ENCODE measurements at places on chromosomes 11 and 22.

DNA sequence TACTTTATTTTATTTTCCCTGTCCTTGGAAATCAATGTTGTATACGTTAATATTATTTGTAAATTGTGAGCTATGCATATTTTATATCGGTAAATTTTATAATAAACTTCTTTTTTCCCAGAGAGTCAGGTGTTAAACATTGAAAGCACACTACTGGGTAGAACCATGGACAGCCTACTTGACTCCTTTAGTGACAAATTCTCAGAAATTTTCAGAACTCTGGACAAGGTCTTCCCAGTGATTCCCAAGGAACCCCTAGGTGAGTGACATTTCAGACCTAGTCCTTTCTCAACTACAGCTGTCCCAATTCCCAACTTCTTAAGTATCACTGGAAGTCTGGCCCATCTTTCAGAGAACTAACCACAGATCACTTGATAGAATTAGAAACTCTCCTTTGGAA lies 107.2 kb downstream of the RCN1 start:
- DNase-seq = no peak

DNA sequence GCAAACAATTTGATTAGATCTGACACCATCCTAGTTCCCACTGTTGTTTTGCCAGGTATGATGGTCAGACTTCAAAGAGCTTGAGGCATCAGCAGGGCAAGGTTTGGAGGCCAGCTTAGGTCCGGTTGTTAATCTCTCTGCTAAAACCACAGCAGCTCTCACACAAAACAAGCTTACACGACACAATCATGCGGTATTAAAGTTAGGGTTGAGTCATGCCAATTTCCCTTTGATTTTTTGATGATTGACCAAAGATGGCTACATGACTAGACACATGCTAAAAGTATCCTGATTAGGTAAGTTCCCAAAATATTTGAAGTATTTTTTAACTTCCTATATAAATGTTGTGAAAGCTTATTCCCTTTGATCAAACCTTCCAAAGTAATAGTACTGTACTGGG lies 145.9 kb downstream of the ELP4 start:
- DNase-seq = no peak

DNA sequence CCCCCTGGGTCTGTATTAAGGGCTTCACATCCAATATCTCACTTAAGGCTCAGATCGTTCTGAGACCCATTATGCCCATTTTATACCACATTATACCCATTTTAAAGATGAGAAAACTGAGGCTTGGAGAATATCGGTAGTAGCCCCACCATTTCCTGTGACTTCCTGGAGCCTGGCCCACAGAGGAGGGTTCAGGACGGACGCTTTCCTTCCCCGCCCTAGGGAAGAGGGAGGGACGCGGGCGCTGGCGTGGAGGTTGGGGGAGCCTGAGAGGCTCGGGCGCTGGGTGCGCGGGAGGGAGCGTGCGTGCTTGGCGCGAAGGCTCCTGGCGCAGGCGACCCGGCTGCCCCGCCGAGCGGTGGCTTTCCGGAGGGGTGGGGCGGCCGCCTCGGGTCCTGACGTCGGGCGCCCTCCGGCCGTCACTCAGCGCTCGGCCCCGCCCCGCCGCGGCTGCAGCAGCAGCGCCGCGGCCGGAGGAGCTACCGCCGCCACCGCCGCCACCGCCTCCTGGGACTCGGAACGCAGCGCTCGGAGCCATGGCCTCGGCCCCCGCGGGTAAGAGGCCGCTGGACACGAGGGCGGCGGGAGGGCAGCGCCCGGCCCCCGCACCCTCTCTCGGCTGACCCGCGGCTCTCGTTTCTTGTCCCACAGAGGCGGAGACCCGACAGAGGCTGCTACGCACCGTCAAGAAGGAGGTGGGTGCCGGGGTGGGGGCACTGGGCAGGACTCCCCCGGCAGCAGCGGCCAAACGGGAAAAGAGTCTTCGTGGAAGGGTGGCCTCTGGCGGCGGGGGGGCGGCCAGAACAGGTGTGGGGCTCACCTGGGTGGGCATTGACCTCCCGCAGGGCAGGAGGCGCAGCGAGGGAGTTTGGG lies at the start of gene SGSM1:
TSS of gene SGSM1 (plus strand) at position 422 of the 873 bp plus-strand sequence. CDS start at position 537, 115 bp downstream.
- peak; percentile 58 for DNase-seq

DNA sequence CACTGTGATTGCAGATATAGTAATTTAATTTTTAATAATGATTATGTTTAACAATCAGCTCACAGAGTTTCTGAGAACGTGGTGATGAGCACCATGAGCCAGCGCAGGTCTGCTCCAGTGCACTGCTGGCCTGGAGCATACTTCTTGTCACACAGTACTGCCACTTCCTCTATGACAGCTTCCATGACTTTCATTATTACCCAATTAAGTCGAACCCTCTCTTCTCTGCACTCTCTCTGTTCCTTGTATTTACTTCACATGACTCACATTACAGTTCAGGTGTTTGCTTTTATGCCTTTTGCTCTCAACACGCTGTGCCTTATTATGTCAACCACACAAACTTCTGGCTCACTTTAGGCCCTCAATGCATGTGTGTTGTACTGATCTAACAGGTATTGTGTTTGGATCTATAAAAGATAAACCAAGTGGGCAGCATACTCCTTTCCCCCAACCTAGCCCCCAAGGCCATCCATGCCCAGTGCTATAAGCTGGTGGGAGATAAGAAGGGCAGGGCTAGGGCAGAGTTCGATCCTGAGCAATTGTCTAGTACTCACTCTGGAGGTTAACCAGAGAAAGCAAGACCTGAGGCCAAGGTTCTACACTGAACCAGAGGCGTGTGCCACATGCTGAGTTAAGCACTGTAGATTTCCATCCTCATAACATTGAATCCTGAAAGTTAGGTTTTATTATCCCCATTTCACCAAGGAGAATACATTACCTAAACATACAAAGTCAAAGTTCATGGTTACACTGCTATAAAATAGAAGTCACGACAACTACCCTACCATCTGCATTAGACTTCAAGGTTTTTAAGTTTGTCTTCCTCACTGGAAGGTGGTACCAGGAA lies 356.5 kb downstream of the INSC start:
- DNase-seq = no peak

DNA sequence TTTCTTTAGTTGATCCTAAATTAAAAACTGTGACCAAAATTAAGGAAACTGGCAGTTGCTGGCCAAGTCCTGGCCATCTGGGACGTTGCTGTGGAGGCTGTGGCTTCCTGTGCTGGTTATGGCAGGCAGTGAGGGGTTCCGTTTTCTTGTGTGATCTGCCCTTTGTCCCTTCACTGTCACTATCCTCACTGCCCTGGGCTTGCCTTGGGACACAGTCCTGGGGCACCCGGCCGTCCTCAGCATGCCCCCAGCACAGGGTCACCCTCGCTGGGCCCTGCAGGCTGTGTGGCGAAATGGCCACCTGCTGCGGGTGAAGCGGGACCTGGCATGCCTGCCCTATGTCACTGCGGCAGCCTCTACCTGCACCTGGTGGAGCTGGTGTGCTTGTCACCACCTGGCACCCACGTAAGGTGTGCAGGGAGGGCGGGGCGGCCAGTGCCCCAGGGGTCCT lies 52.5 kb upstream of the SLC22A12 start:
- no peak for DNase-seq

DNA sequence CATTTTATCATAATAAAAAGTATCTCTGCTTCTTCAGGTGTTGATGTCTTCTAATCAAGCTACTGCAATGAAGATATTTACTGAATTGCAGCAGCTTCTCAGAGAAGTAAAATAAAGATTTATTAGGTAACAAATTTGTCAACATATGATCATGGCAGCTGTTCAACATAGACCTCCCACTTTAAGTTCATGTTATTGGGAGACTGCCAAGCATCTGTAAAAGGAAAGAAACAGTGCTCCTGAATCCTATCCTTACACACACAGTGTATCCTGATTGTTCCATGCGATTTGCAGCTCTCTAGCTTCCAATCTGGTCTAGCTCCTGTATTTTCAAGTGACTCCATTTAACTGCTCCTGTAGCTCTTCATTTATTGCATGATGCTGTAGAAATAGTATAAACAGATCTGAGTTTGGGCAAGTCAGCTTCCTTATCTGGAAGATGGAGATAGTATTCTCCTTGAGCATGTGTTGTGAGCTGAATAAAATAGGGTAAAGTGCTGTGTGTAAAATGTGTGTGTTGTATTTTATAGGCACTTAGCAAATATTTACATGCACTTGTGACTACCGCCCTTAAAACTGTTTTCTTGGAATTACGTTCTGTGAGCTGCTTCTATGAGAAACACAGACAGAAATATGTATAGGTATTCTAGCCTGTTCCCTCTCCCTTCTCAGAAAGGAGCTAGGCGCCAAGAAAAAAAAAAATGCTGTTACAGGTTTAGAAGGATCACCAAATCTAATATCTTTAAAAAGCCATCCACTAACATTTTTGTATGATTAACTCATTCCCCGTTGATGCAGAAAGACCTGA lies 290.6 kb downstream of the JRKL start:
- no peak for DNase-seq

DNA sequence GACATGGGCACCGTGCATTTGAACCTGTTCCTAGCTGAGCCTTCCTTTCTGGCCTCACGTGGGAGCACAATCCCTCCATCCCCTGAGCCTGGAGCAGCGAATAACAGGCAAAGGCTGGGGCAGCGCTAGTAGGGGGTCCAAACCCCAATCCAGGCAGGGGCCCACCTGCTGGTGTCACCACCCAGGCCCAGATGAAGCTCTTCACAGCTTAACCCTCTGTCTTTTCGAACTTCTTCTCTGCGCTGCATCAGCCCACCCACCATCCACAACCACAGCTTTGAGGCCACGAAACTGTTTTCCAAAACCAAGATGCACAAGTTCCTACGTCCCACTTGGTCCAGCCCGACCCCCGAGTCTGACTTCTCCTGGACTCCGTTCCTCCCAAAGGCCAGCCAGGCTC lies 11.5 kb downstream of the KCNC1 start:
- DNase-seq = no peak

DNA sequence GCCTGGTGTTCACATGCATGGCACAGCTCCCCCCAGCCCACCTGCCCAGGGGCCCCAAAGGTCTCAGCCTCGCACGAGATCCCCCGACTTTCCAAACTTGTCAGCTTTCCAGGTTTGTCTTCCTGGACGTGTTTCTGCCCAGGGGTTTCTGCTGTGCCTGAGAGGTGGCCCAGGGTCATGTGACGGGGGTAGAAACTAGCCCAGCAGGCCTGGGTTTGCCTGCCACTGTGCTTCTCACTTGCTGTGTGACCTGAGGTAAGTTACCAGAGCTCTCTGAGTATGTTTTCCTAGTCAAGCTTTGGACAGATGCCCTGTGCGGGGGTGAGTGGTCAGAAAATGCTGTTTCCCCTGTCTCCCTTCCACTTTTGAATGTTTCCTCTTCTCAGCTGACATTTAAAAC lies 38.3 kb upstream of the SHISAL1 start:
- no peak for DNase-seq

GRCh38 chr22:20242393-20243175 lies 25.5 kb downstream of the RTN4R start:
- no peak for DNase-seq

DNA sequence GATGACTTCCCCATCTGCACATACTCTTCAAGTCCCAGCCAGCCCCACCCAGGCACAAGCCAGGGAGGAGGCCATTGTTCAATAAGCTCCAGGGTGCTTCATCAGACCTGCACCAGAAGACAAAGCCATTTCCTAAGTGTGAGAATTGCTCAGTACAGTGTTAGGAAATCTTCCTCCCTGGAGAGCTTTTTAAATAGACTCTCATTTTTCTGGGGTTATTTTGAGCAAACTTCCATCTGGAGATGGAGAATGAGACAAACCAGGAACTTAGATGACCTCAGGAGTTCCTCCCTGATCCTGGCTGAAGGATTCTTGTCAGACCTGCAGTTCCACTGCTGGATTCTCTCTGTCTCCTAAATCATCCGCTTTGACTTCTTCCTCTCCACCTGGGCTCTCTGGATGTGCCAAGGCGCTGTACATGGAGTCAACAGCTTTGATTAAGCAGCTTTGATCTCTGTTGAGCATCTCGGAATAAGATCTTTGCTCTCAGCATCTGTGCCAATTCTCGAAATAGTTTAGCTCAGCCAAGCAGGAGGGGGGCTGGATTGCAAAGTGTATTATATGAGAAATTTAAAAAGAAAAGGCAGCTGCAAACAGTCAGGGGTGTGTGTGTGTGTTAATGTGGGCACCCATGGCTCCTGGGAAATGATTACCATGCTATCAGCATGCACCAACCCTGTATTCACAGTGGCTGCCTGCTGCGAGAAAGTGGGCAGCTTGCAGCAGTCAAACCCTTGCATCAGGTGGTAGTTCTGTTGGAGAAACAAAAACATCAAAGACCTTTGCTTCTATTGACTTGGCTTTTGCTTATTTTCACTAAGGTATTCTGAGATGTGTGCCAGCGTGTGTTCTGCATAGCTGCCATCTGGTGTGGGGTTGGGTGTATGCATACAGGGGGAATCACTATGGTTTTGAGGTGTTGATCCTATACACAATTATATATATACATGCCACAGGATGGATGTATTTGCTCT lies 70.2 kb upstream of the NAV2 start:
- DNase-seq = no peak

DNA sequence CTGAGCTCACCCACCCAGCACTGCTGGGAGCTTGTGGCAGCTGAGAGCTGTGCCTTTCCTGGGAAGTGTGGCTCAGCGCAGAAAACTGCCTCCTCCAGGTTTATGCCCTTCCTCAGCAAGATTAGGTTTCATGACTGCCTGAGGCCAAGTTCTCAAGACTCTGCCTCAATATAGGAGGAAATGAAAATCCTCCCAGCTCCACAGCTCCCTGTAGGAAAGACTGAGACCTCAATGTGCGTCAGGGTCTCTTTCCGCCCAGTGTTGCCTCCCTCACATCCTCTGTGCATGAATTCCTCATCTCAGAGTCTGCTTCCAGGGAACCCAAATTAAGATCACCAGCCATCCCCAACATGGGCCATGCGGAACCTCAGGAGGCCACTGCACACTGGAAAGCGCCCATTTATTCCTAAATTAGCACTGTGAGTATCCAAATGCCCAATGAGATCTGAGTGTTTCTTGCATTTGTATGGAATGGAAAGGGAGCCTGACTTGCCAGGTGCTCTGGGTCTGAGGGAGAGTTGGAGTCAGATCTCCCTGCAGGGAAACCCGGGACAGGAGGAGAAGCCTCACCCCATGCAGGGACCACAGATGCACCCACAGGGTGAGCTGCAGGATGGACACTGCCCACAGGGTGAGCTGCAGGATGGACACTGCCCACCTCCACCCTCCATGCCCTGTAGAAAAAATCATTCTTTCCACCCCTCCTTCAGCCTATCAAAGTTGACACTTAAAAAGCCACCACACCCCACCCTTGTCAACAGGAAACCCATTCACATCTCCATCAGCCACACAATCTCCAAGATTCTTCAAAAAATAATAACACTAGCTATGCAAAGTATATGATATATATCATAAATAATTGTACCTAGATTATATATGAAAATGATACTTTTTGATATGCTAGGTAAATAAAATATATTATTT lies 97.4 kb upstream of the IGLL5 start:
- DNase-seq = no peak
